ENCODE measurements at places on chromosomes 2 and 18.

GRCh38 chr2:54669677-54670484 is 53.6 kb upstream of the EML6 start:
- DNase-seq, result peak; percentile 69

GRCh38 chr2:160726046-160726445 is 232.4 kb upstream of the RBMS1 start:
- no peak for DNase-seq

DNA sequence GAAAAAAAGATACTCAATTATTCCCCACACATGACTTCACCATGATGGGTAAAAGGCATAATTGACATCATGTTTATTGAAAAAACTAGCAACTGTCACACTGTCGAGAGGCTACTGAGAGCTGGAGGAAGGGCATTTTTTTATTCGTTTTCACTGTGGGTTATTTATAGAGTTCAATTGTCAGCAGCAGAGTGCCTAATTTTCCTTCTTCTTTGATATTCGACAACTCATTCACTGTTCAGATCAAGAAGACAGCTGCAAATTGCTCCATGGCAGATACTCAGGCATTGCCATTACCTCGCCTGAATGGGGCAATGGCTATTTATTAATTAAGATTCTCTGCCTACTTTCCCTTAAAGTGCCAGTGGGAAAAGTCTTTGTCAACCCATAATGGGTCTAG is 197.5 kb upstream of the NRP2 start:
- no peak for DNase-seq

DNA sequence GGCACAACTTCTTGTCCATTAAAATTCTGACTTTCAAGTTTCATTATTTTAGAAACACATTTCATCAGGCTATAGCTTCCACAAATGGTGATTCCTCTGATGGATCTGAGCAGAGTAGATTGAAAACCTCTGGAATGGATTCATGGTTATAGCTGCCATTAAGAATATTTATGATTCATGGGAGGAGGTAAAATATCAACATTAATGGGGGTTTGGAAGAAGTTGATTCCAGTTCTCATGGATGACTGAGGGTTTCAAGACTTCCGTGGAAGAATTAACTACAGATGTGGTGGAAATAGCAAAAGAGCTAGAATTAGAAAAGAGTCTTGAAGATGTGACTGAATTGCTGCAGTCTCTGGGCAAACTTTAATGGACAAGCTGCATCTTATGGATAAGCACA is 797.4 kb downstream of the SUCLG1 start:
- no peak for DNase-seq

DNA sequence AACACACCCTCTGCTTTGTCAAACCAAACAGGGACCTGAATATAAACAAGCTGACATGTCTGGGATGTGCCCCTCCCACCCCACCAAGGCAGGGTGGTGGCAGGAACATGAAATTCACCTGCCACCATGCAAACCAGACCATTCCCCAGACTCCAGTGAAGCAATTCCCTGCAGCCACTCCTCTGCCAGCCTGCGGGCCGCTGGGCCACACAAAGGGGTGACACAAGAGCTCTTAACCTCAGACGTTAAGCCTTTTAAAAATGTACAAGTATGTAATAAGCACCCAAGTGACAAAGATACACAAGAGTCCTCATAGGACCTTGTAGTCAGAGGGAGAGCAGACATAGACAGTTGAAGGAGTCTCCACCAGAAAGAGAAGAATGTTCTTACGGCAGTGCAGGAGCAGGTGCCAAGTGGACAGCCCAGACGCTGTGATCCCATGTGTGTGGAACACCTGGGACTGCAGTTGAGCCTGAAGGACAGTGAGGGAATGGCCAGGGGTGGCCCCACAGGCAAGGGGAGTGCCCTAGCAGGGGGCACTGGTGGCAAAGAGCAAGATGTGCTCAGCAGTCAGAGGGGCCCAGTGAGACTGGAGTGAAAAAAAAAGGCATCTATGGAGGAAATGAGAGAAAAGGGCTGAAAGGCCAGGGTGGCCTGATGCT is 36.9 kb downstream of the CRACDL start:
- DNase-seq, result no peak

DNA sequence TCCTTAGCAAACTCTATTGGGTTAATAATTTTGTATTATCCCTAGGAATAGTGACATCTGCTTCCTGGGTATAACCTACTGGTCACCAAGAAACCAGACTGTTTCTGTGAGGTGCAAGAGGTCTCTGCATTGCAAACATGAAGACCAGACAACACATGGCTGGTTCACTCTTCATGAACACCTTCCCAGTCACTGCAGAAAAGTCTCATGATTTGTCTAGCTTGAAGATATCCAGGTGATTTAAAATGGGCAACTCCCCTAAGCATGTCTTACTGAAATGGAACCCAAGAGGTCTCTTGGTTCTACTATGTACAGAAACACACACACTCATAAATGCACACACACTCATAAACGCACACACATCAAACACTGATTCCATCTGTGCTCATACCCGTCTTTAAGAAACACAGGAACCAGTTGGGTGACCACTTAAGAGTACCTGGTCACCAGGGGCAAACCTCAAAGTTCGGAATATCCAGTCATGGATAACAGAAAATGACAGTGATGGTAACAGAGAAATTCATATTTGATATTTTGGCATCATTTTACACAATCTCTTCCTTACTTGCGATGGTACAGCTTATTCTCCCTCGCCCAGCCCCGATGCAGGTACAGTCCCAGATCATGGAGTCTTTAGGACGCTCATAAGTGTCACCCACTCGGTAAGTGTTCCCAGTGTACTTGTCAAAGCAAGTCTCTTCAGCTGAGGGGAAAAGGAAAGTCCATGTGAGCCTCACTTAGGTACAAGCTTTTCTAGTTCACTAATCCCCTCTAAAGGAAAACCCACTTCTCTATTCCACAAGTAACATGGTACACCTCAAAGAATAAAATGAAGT is 2.9 kb downstream of the FN1 start:
- no peak for DNase-seq

- no peak for DNase-seq
These were observed 225.0 kb downstream of the TTC32 start for GRCh38 chr2:19676770-19677169.

- no peak for DNase-seq
These were observed 282.9 kb upstream of the SLC8A1 start for GRCh38 chr2:40734797-40735196.

DNA sequence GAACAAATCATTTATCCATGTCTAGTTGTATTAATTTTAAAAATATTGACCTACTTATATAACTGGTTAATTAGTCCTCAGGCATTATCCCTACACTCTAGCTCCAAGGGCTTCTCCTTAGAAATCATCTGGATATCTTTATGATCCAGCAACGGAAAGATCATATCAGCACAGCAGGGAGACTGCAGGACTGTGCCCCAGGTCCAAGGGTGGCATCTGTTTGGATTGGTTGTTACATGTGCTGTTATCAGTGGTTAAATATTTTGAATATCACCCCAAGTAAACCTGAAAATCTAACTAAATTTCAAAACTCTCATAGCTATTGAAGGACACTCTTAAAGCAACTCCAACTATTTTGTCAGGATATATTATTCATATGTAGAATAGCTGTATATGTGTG is 556.2 kb upstream of the ZEB2 start:
- DNase-seq, result no peak

DNA sequence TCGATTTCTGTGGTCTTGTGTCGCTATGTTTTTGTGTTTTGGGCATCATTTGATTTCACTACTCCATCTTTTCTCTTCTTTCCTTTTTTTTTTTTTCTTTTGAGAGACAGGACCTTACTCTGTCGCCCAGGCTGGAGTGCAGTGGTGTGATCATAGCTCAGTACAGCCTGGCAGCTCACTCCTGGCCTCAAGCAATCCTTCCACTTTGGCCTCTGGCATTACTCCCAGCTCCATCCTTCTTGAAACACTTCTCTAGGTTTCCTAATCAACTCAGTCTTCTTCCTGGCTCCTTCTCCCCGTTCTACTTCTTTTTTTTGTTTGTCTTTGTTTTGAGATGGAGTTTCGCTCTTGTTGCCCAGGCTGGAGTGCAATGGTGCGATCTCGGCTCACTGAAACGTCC is 26.5 kb downstream of the TCF23 start:
- no peak for DNase-seq

- DNase-seq, result no peak
These were observed 258.8 kb downstream of the DLGAP1 start for GRCh38 chr18:4196351-4196750.

GRCh38 chr2:241048949-241049343 is 50.5 kb downstream of the SNED1 start:
- no peak for DNase-seq

GRCh38 chr18:45670281-45670962 is 53.6 kb upstream of the SLC14A1 start:
- no peak for DNase-seq

- DNase-seq, result peak; percentile 92
These were observed 32.2 kb downstream of the QPCT start for GRCh38 chr2:37376421-37377186.

DNA sequence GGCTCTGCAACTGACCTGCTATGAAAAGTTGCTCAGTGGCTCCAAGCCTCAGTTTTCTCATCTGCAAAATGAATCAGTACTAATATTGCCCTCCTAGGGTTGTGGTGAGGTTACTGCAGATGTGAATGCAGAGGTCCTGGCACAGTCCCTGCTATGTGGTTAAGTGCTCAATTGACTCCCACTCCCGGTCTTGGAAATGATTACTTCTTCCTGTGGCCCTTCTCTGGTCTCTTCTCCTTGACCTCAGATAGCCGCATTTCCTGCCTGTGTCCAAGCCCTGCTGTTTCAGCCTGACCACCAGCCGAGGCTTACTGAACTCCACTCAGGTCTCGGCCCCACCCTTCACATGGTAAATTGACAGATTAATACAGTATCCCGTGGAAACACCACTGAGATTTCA is 26.3 kb downstream of the CNGA3 start:
- DNase-seq, result no peak

GRCh38 chr2:201402651-201403562 is 45.8 kb upstream of the FLACC1 start:
- no peak for DNase-seq

DNA sequence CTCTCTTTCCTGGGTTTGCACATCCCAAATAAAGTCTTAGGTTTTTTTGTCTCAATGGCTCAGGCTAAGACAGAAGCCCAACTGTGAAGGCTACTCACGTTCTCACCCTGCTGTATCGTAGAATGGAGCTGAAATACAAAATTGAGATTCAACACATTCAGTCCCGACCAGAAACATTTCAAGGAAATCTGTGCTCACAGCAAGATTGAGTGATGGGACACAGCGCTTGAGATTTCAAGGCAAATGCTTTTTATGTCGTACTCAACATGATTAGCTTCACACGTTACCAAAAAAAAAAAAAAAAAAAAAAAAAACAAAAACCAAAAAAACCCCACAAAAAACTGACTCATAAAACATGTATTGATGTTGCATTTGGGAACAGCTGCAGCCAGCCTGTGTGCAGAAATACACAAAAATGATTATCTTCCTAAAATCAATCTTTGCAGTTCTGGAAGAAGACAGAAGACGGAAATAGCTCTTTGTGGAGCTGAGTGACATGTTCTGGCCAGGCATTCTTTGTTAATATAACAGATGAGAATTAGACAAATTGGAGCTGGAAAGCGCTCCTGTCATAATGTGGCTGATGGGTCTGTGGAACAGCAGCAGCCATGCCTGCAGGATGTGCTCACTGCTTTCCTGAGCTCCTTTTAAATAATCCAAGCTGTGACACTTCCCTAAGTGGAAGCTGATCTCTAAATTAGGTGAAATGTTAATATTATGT is 453.2 kb downstream of the LPIN1 start:
- DNase-seq, result no peak

- DNase-seq, result no peak
These were observed 24.6 kb upstream of the SPOPL start for GRCh38 chr2:138476940-138477339.

DNA sequence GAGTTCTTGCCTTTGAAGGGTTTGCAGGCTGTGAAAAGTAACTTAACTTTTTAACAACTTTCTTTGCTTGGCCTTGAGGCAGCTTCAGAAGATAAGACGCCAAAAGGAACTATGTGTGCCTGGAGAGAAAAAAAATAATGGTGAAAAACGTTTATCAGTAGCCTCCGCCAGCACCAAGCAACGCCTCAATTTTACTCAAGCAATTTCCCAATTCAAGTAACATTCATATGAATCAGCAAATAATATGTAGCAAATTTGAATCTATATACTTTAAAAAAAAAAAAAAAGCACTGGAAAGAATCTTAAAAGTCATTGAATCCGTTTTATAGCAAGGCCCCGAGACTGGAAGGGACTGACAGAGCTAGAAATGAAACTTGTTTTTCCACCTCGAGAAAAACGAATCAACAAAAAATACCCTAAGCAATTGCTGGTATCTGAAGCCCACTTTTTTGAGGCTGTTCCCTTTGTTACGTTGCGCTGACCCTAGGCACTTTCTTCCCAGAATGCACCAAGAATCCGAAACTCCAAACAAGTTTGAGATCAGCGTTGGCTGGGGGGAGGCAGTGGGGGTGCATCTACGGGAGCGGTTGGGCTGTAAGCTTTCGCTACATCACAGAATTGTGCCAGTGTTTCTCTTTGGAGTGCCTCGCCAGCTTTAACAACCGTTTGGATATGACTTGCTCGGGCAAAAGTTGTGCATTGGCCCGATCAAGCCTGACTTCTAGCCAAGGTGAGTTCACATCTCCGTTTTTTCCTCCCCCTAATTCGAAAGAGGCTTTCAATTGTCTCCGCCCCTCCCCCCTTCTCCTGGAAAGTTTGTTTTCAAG is 2.7 kb upstream of the TGIF1 start:
- peak; percentile 22 for DNase-seq

DNA sequence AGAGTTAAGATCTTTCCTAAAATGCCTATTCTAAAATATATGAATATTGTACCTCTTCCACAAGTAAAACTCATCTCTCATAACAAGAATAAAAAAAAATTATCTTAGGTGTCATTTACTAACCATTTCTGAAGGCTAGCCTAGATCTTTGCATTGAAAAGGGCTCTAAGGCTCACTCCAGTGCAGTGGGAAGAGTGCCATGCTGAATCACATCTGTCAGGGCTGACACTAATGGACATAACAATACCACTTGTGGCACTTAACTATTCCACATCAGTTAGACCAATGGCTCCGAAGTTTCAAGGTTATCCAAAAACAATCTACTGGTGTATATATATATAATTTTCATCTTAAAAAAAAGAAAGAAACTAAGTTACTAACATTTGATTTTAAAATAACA is 130.2 kb downstream of the EXOC6B start:
- no peak for DNase-seq

DNA sequence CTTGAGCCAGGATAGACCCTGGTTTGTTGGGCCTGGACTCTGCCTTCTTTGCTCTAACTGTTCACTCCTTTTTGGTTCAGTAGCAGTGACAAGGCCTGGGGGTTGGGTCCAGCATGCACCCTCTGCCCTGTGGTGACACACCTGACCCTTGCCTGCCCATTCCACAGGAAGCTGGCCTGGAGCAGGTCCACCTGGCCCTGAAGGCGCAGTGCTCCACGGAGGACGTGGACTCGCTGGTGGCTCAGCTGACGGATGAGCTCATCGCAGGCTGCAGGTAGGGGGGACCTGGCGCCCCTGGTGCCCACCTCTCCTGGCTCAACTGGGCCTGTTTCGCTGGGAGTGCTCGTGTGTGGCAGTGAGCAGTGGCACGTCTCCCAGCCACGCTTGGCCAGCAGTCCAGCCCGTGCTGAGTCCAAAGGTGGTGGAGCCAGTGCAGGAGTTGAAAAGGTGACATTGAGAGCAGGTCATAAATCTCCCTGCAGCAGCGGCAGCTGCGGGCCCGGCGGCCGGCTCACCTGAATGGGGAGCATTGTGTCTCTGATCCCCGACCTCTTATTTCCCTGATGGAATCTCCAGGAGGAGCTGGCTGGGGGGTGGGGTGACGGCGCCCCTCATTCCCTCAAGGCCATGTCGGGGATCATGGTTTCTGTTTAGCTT is 102.6 kb downstream of the DYSF start:
- no peak for DNase-seq

GRCh38 chr18:50093366-50094064 is 101.4 kb downstream of the MYO5B start:
- DNase-seq, result no peak

Data from GM04504 (cell line).